Glutamatergic neuron (in vitro differentiated cells): ENCODE measurements at places on chromosomes 6 and 20.

- no peak for DNase-seq
Measured at GRCh38 chr6:161261816-161262215, 12.0 kb downstream of the AGPAT4 start.

GRCh38 chr20:37994512-37994911 lies 38.7 kb downstream of the TTI1 start:
- DNase-seq: no peak

- DNase-seq: no peak
Measured at GRCh38 chr20:60049601-60050000, 91.4 kb downstream of the CDH26 start.

GRCh38 chr6:74851596-74851995 lies 354.3 kb downstream of the COL12A1 start:
- no peak for DNase-seq

GRCh38 chr20:53865901-53866793 lies 204.2 kb downstream of the BCAS1 start:
- DNase-seq: peak; percentile 22

DNA sequence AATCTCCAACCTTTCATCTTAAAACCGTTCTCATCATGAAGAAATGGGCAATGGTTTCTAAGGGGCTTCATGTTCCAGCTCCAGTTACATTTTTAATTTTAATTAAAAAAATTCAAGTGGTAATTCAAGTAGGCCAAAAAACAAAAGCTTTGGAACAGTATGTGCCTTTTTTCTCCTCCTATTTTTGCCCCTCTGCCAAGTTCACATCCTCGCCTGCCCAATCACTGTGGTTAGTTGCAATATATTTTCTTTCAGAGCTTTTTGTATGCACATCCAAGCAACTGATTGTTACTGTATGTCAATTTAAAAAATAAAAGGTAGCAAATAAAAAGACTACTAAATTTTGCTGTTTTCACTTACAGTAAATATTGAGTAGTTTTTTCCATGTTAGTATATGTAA lies 99.8 kb upstream of the B3GAT2 start:
- DNase-seq: no peak

- no peak for DNase-seq
Measured at GRCh38 chr6:2744209-2744771, 6.4 kb downstream of the MYLK4 start.

GRCh38 chr20:25306991-25307903 lies 59.4 kb downstream of the PYGB start:
- no peak for DNase-seq

- no peak for DNase-seq
Measured at GRCh38 chr6:121925024-121925423, 474.4 kb upstream of the HSF2 start.

GRCh38 chr20:62317167-62317655 lies 14.4 kb downstream of the ADRM1 start:
- DNase-seq: no peak

- DNase-seq: no peak
Measured at GRCh38 chr6:79137671-79138070, 59.6 kb upstream of the PHIP start.

- no peak for DNase-seq
Measured at GRCh38 chr6:4636881-4637224, 139.4 kb upstream of the CDYL start.

DNA sequence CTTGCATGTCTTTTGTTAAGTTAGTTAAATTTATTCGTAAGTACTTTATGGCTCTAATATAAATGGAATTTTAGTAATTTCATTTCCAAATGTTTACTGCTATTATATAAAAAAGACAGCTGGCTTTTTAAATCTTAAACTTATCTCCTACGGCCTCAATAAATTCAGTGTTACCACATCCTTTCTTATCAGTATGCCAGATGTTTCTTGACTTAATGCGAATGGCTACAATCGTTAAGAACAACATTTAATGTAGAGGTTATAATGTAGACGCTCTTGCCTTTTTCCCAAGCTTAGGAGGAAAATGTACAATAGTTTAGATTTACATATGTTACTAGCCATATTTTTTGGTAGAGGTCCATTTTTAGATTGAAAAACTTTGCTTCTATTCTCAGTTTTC lies 659.4 kb downstream of the TENT5A start:
- no peak for DNase-seq

DNA sequence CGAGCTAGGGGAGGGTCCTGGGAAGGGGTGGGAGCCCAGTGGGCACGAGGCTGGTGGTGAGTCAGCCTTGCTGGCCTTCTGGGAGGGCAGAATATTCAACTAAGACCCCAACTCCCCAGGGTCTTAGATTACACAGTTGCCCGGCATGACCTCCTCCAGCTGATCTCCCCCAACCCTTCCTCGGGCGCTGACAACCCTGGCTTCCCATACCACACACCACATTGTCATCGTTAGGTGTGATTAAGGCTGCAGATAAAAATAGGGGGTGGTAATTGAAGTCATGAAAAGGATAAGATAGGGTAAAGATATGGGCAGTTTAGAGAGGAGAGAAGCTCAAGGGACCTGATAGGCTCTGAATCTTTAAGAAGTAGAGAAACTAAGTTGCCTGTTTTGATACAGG lies 10.5 kb downstream of the CDC40 start:
- no peak for DNase-seq

DNA sequence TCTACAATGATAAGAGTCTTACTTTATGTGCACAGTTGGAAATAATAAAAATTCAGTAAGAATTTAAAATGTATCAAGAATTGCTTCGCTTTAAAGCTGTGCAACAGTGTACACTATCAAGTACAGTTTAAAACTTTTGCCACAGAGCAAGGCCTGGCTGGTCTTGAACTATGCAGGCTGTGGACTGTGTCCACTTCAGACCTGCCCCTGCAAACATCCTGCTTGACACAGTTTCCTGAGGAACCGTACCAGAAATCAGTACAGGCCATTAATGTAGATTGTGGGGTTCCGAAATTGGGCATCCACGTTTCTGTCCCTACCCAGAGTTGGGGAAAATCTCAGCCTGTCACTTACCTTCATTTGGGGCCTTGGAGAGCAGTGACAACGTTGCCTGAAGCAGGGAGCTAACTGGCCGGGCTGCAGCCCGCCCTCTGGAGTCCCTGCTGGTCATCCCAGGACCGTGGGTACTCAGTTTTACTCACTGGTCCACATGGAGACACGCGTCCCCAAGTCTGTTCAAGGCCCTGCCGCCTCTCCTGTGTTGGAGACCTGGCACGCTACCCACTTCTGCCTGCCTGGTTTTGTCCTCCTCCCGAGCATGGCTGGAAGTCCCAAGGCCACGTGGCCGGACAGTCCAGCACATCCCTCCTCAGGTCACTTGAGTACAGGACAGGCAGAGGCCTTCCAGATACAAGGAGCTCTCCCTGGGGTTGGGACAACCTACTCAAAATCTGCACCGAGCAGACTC lies 8.4 kb downstream of the NINL start:
- no peak for DNase-seq

- peak; percentile 79 for DNase-seq
Measured at GRCh38 chr20:36573103-36573797, at the start of gene TGIF2. Gene TGIF2 (plus strand): TSS chr20:36573597. CDS start chr20:36578775, 5,178 bp downstream.

GRCh38 chr6:6915219-6915618 lies 192.5 kb upstream of the RREB1 start:
- DNase-seq: no peak

- DNase-seq: peak; percentile 56
Measured at GRCh38 chr20:50987493-50988210, 29.0 kb downstream of the MOCS3 start.

DNA sequence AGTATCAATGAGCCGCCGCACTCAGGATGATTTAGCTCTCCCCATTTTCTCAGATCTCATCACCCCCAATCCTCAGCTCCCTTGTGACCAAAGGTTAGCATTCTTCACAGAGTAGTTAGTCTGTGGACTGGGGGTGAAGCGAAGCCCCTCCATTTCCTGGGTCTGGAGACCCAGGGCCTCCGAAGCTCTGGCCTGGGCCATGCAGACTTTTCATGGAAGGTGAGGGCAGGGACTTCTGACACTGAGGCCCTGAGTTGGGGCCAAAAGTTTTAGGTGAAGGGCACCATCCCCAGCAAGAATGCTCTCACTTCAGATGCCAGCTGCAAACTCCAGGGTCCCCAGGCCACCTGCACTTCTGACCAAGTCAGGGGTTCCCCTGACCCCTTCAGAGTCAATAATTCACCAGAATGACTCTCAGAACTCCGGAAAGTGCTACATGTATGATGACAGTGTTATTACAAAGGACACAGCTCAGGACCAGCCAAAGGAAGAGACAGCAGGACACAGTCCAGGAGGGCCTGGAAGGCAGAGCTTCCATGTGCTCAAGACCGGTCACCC lies 65.7 kb upstream of the DUSP22 start:
- no peak for DNase-seq

DNA sequence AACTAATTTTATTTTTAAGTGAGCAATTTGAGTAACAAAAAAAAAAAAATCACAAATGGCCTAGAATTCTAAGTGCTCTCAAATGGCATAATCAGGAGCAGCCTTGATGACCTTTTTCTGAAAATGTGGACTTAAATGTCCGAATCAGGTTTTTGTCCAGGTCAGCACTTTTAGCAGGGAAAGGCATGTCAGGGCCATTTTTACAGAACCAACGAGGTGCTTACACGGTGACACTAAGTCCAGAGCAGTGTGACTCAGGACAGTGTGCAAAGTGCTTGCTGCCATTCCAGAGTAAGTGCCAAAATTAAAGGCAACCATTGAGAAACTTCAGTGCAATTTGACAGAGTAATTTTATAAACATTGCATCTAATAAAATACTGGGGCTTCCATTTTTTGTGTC lies 127.8 kb downstream of the KIF16B start:
- no peak for DNase-seq

DNA sequence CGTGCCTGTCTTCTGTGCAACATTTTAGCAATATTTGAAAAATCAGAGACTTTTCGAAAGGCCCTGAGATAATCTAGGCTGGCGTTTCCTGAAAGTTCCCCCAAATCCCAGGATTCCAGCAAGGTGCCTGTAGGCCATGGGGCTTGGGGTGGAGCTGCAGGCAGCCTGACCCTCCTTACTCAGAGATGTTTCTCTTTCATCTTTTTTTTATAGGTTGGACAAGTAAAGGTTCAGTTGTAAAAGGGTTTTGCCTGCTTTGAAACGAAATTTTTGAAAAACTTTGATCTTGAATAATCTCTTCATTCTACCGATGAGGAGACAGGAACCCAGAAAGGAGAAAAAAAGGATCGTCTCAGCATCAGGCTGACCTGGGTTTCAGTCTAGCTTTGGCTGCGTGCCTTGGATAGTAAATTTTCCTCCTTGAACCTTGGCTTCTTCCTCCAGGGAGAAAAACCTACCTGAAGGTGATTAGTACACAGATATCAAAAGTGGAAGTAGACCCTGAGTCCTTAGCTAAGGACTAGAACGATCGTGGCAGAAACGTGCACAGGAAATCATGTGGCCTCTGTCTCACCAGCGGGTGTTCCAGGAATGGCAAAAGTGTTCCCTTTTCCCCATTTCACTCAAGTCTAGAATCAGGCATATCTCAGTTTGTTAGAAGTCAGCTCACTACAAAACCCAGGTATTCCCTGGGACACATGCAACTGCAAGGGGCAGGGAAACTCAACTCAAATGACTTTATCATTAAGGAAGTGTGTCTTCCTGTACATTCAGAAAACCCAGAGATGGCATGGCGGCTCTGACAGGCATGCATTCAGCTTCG lies 128.2 kb upstream of the PTPN1 start:
- DNase-seq: no peak

DNA sequence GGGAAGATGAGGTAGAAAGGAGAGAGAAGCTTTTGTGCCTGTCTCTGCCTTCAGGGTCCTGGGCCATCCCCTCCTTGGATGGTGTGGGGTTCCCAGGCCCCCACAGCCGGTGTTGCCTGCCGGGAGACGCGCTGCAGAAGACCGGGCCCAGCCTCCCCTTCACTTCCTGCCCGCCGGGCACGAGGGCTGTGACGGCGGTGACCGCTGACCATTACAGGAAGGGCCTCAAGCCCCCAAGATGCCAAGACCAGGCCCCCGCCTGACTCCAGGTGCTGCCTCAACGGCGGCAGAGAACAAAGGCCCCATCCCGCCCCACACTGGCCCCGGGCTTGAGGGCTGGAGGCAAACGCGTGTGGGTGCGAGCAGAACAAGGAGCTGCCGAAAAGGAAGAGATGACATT lies 38.2 kb downstream of the ZBTB46 start:
- DNase-seq: no peak

GRCh38 chr6:45607798-45608197 lies 230.1 kb upstream of the SUPT3H start:
- no peak for DNase-seq

DNA sequence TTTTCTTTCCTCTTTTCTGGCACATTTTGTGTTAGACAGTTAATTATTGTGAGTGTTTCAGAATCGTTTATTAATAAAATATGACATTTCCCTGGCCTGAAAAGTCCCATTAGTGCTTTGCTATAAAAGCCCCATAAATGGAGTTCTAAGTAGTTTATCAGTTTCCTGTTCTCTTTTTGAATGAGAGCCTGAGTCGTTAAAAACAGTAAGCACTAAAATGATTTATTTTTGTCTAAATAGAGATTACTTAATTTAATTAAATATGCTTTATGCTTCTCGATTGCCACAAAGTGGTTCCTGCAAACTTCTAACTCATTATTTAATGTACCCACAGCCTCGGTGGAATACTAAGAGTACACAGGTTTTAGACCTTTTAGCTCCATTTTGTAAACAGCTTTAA lies 577.9 kb downstream of the C6orf118 start:
- no peak for DNase-seq

DNA sequence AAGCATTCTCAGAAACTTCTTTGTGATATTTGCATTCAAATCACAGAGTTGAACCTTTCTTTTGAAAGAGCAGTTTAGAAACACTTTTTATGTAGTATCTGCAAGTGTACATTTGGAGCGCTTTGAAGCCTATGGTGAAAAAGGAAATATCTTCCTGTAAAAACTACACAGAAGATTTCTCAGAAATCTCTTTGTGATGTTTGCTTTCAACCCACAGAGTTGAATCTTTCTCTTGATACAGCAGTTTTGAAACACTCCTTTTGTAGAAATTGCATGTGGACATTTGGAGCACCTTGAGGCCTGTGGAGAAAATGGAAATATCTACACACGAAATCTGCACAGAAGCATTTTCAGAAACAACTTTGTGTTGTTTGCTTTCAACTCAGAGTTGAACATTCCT lies 612.3 kb upstream of the ZNF337 start:
- no peak for DNase-seq

DNA sequence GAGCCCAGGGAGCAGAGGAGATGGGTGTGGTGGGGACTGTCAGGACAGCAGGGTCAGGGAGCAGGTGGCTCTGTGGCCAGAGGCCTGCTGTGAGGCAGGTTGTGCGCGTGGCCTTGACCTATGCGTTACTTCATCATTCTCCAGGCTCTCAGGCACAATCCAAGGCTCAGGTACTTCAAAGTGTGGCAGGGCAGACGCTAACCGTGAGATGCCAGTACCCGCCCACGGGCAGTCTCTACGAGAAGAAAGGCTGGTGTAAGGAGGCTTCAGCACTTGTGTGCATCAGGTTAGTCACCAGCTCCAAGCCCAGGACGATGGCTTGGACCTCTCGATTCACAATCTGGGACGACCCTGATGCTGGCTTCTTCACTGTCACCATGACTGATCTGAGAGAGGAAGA lies 535 bp downstream of the NCR2 start:
- DNase-seq: no peak

- DNase-seq: peak; percentile 50
Measured at GRCh38 chr6:28207510-28208110, 17.5 kb upstream of the ZSCAN9 start.

- DNase-seq: no peak
Measured at GRCh38 chr20:13436530-13436929, 202.2 kb downstream of the TASP1 start.

- DNase-seq: no peak
Measured at GRCh38 chr6:22788038-22788437, 218.7 kb downstream of the HDGFL1 start.

GRCh38 chr6:10081957-10082356 lies 332.9 kb downstream of the TFAP2A start:
- DNase-seq: no peak
